H1 (cell line): ENCODE measurements at places on chromosomes 7 and 10. TPM values are rescaled to one million over a fixed set of nuclear protein-coding genes. Genes with fewer than 3 reads are reported as not detected.

GRCh38 chr7:146937836-146938235 is 821.2 kb downstream of the CNTNAP2 start:
- H3K4me1 ChIP-seq: no peaks in the 10 kb centered on the region
- no peaks in the 10 kb centered on the region for H3K36me3 ChIP-seq
- no peak overlapping the region for H3K4me3 ChIP-seq
- H3K27me3 ChIP-seq: no peaks in the 10 kb centered on the region

DNA sequence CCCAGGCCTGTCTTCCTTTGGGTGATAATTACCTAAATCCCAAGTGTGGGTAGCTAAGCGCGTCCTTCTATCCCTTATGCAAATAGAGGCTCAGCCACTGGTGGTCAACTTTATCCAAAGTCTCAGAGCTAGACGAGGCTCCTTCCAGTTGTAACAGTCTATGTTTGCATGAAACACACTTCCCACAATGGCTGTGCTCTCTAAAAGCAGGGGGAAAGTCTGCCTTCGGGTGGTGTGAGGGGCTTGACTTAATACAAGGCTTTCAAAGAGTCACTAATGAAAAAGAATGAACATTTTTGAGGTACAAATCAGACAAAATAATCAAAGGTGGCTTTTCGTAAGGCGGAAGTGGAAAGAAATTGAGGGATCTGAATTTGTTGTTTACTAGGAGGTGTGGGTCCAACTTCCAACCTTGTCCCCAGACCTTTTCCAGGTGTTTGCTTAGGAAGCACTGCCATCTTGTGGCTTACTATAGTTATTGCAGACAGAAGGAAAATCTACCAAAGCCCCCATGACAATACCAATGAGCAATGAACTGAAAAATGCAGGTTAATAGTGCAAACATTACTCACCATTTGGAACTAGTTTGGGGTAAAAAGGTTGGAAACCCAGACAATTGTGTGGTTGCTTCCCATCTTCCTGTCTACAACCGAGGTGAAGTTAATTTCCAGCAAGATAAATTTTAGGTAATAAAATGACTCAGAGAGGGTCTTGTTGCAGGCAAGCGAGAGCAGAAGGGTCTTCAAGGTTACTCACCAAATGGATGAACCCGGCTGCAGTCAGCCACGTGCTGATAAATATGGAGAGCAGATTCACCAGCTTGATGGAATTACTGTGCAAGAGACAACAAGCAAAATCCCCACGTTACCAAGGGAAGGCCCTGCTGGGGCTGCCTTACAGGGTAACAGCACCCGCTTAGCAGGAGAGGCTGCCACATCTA is 525.7 kb downstream of the KCNMA1 start:
- H3K27me3 ChIP-seq: no peaks in the 10 kb centered on the region; the same call in 1 of the 2 replicates
- no peaks in the 10 kb centered on the region for H3K36me3 ChIP-seq
- peak; percentile 19 for DNase-seq
- no peak overlapping the region for H3K27ac ChIP-seq

- H3K4me3 ChIP-seq: no peak overlapping the region
- H3K36me3 ChIP-seq: no peaks in the 10 kb centered on the region
- no peak for DNase-seq
These were observed 47.7 kb upstream of the RNF148 start for GRCh38 chr7:122750389-122750788.

DNA sequence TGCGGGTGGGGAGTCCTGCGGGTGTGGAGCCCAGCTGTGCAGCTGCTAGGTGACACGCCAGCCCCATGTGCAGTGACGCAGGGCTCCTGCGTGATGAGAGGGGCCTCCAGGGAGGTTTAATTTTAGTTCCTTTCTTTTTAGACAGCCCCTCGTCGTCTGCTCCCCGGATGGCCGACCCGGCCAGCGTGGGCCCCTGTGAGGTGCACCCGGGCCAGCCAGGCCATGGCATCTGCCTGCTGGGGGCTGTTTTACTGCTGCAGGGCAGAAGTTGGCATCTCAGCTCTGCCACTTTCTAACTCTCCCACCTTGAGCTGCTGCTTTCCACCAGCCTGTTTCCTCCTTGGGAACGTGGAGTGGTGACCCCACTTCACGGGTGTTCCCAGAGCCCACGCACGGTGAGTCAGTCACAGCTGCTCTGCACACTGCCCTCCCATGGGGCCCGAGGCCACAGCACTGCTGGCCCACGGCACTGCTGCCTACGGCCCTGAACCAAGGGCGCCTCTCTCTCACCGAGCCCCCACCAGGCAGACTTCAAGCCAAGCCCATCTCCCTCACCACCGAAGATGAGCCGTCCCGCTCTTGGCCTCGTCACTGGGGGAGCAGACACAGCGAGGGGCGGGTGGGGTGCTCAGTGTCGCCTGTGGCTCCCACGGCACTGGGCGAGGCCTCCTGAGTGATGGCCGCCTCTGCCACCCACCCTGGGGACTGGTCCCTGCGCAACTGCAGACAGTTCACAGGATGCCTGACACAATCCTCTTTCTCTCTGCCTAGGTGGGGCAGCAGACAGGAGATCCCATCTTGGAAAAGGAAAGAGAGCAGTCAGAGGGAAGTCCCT is 21.3 kb downstream of the CYP2W1 start:
- H3K36me3 ChIP-seq: no peaks in the 10 kb centered on the region
- no peaks in the 10 kb centered on the region for H3K27me3 ChIP-seq
- peaks cover 3% of the 10 kb centered on the region; the same call in 1 of the 2 replicates for H3K4me1 ChIP-seq

The KLF14 gene
- total RNA-seq: not detected in 2 replicates

DNA sequence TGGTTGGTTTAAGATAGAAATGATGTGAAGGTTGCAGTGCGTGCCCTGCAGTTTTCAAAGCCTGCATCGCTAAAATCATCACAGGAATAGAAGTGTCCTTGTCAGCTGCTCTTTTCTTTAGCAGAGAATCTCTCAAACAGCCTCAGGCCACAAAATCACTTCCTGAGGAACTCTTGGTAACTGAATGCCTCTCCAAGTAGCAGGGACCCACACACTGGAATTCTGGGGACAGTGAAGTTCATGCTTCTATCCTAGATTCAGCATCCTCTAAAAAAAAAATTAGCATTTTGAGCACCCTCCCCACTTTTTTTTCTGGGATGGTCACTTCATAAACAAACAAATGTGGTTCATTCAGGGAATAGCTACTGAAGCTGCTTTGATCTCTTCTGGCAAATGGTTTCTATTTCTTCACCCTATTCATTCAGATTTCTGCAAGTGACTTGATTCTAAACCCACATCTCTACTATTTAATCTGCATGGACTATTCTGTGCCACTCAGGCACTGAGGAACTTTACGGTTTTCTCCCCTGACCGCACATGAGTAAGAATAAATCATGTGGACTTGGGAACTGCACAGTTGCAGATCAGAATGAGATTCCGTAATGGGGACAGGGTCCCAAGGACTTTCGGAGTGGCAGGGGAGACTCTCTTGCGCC is 306.9 kb downstream of the FRMD4A start:
- no peaks in the 10 kb centered on the region for H3K27me3 ChIP-seq
- DNase-seq: no peak
- H3K27ac ChIP-seq: no peak overlapping the region
- no peaks in the 10 kb centered on the region for H3K4me1 ChIP-seq

The SMIM30 gene
- total RNA-seq: 48.4 and 49.7 TPM in 2 replicates

GRCh38 chr7:8189625-8190024 is 72.3 kb downstream of the ICA1 start:
- no peaks in the 10 kb centered on the region; the same call in 1 of the 2 replicates for H3K4me1 ChIP-seq
- H3K27ac ChIP-seq: no peak overlapping the region
- H3K27me3 ChIP-seq: no peaks in the 10 kb centered on the region
- H3K4me3 ChIP-seq: no peak overlapping the region
- no peak for DNase-seq

- H3K4me1 ChIP-seq: peaks cover 11% of the 10 kb centered on the region; the same call in 1 of the 2 replicates
- H3K27me3 ChIP-seq: no peaks in the 10 kb centered on the region
- no peaks in the 10 kb centered on the region for H3K36me3 ChIP-seq
- H3K4me3 ChIP-seq: no peak overlapping the region
- H3K27ac ChIP-seq: peak overlapping the region; percentile 88
These were observed 465.1 kb upstream of the ADARB2 start for GRCh38 chr10:2202401-2202800.

The WIPF3 gene
- total RNA-seq: 12.1 and 12.6 TPM in 2 replicates

The GJC3 gene
- total RNA-seq: 2.5 and 3.0 TPM in 2 replicates

The RSPH10B2 gene
- 0.35 and 0.52 TPM in 2 replicates for total RNA-seq

- peak overlapping the region; percentile 44; the same call in 1 of the 2 replicates for H3K4me3 ChIP-seq
- peaks cover 29% of the 10 kb centered on the region for H3K4me1 ChIP-seq
- H3K36me3 ChIP-seq: peaks cover 33% of the 10 kb centered on the region; the same call in 1 of the 2 replicates
- peak overlapping the region; percentile 85; the same call in 1 of the 2 replicates for H3K27ac ChIP-seq
- no peak for DNase-seq
- H3K27me3 ChIP-seq: no peaks in the 10 kb centered on the region
These were observed 15.0 kb downstream of the CXCL12 start for GRCh38 chr10:44369854-44370253.

DNA sequence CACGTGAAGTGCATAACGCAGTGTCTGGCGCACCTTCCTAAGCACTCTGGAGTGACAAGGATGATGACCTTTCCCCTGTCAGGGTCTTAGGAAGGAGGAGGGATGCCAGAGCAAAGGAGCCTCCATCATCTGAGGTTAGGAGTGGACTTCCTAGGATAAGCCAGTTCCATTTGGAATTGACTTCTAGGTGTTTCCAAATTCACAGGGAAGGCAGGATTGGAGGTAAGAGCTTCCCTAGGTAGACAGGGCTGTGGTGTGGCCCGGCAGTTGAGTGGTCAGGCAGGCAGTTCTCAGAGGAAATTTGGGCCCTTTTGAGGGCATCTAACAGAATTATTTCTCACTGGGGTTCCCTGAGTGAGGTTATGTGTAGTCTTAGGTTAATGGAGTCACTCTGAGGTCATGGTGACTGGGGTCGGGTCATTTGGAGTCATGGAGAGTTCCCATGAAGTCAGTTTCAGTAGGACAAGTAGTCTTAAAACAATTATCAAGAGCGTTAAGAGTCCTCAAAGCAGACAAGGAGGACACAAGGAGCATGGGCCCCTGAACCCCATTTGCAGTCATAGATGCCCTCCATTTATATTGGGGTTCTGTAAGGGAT is 8.2 kb downstream of the PPIF start:
- H3K4me1 ChIP-seq: no peaks in the 10 kb centered on the region; the same call in 1 of the 2 replicates
- peak; percentile 26 for DNase-seq
- H3K27me3 ChIP-seq: no peaks in the 10 kb centered on the region
- peaks cover 47% of the 10 kb centered on the region for H3K36me3 ChIP-seq

DNA sequence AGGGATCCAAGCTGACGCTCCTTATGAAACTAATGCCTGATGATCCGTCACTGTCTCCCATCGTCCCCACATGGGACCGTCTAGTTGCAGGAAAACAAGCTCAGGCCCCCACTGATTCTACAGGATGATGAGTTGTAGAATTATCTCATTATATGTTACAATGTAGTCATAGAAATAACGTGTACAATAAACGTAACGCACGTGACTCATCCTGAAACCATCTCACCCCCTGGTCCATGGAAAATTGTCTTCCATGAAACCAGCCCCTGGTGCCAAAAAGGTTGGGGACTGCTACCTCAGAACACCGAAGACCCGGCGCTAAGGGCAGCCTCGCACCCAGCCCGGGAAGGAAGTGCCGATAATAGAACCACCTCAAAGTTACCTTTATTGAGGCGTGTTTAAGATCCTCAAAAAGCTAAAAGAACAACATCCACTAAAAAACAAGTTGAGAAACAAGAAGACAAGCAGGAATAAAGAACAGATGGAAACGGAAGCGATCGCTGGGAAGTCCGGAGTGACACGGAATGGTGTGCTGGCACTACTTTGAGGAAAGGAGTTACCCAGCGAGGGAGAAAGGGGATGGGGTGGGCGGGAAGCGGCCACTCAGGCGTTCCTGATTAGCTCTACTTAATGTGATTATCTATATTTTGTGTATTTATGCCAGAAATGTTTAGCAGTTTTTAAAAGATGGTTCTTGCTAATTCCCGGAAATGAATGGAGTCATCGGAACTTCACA is 50.1 kb upstream of the PRKAR1B start:
- peaks cover 1% of the 10 kb centered on the region; the same call in 1 of the 2 replicates for H3K4me1 ChIP-seq
- no peak overlapping the region for H3K4me3 ChIP-seq
- no peak overlapping the region for H3K27ac ChIP-seq
- H3K27me3 ChIP-seq: no peaks in the 10 kb centered on the region
- H3K36me3 ChIP-seq: peaks cover 26% of the 10 kb centered on the region
- DNase-seq: no peak

The USP6NL gene
- 27.6 and 28.8 TPM in 2 replicates for total RNA-seq

DNA sequence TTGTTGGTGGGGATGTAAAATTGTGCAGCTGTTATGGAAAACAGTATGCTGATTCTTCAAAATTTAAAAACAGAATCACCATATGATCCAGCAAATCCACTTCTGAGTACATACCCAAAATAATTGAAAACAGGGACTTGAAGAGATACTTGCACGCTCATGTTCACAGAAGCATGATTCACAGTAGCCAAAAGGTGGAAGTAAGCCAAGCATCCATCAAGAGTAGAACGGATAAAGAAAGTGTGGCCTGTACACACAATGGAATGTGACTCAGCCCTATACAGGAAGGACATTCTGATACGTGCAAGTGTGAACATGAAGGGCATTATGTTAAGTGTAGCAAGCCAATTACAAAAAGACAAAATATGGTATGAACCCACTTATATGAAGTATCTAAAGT is 696.7 kb upstream of the CELF2 start:
- no peaks in the 10 kb centered on the region for H3K4me1 ChIP-seq
- no peaks in the 10 kb centered on the region for H3K27me3 ChIP-seq
- no peak overlapping the region for H3K4me3 ChIP-seq
- DNase-seq: no peak
